Activated T-cell treated with anti-CD3 and anti-CD28 coated beads for 4 hours (primary cell): ENCODE measurements at places on chromosomes 3 and 15.

DNA sequence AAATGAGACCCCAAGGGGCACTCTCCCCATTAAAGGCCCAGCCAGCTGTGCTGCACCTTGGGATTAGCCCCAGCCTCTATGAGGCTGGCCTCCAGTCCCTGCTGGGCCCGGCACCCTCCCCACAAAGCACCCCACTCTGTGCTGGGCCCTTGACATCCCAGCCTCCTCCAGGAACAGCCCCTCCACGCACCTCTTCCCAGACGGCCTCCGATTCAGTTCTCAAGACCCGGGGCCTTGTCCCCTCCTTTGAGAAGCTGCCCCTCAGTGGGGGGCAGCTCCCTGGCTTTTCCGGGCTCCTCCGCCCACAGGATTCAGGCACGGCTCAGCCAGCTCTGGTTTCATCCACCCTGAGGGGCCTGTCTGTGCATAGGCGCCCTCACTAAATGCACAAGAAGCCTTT, 144.1 kb downstream of the LRRK1 start:
- DNase-seq, result no peak

DNA sequence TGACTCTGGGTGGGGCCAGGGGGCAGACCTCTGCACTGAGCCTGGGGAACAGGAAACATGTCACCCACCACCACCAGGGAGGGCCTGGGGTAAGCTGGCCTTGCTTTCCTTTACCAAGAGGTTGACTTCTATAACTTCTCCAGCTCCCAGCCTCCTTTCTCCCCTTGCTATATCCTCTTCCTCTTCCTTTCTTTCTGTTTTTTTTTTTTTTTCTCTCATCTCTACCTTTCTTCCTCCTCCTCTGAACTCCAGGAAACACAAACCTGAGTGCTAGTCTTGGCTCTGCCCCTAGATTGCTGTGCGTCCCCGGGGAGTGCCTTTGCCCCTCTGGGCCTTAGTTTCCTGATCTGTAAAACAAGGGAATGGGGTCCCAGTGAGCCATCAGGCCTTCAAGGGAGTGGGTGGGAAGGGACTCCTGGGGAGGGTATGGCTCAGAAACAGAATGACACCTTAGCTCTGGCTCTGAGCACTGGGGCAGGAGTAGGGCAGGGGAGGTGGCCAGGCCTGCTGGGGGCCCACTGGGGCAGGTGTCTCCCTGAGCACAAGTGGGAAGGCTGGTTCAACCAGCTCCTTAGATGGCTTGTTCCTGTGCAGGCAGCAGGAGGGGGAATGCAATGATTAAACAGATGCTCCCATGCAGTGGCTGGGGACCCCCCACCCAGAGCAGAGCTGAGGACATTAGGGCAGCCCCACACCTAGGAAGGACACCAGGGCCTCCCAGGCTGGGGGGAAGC, 4.3 kb downstream of the SNX33 start:
- no peak for DNase-seq

DNA sequence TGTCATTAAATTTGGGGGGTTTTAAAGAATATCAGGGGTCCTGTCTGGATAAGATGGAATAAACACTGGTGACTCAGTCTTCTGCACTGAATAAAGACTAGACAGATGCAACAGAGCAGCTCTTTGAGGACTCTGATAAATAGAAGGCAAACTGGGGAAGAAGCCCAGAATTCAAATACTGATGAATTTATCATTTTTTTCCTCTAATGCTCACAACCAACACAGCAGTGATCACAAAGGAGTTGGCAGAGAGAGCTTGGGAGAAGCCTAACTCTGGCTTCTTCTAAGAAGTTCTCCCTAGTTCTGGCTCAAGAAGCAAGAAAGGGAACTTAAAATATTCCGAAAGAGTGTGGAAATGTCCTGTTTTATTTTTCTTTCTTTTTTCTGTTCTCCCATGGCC, 597.8 kb downstream of the FGF12 start:
- no peak for DNase-seq

- no peak for DNase-seq
Observed at GRCh38 chr3:184942735-184943134, 130.8 kb downstream of the VPS8 start.

DNA sequence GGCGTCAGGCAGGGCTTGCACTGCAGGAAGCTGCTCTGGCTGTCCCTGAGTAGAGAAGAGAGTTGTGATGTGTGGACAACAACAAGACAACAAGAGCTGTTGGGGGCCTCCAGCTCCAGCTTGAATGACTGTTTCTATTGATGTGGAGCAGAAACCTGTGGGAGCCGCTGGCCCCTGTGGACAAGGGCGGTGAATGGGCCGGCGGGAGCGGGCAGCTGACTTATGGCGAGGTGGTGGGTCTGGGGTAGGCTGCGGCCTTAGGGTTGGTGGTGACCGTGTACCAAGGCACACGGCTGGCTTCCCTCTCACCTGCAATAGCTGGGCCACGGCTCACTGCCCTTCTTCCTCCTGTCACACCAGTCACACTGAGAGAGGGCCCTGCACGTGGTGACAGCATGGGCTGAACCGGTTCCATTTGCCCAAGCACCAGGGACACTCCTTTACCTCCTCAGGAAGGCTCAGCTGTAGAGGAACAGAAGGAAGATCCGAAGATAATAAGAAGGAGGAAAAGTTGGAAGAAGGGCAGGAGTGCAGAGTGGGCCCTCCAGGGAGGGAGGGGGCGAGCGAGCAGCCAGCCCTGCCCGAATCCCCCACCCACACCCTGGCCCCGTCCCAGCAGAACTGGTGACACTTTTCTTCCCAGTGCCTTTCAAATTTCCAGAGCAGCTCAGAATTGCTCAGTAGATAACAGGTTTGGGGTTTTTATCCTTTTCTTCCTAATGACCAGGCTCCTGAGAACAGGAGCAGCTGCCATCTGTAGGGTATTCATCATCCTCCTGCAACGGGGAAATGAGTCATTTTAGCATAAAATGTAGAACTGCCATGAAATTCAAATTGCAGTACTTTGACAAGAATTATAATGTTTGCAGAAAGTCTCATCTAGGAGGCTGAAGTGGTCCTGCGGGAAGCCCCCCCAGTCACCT, 136.9 kb downstream of the TJP1 start:
- no peak for DNase-seq

- no peak for DNase-seq
Observed at GRCh38 chr3:135304378-135304777, 509.3 kb downstream of the EPHB1 start.

- DNase-seq, result no peak
Observed at GRCh38 chr3:27903446-27903845, 181.3 kb upstream of the EOMES start.

- no peak for DNase-seq
Observed at GRCh38 chr3:197337656-197338055, 39.2 kb upstream of the DLG1 start.

- DNase-seq, result no peak
Observed at GRCh38 chr3:123816673-123817207, 67.4 kb downstream of the MYLK start.

DNA sequence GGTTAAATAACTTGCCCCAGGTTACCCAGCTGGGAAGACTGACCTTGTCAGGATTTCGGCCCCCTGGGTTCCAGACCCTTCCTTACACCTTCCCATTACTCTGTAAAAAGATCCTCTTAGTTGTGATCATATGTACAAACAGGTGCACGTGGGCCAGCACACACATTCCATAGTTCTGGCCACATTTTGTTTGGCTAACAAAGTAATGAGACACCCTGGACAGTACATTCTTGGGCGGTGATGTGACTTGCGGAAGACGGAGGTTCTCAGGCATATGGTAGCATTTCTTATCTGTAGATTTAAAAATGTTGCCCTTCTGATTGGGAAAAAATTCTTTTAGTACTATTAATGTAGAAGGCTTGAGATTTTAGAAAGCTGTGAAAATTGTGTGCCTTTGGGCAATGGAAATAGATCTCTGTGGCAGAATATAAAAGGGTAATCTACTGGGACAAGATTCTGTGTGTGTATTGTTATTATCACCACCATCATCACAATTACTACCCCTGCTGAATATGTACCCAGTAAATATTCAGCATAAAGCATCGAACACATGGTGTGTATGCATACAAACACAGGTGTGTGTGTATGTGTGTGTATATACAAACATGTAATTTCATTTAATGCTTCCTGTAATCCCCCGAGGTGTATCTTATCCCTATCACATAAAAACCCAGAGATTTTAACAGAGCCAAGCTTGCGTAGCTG, 205.4 kb upstream of the UBE2E1 start:
- DNase-seq, result no peak

DNA sequence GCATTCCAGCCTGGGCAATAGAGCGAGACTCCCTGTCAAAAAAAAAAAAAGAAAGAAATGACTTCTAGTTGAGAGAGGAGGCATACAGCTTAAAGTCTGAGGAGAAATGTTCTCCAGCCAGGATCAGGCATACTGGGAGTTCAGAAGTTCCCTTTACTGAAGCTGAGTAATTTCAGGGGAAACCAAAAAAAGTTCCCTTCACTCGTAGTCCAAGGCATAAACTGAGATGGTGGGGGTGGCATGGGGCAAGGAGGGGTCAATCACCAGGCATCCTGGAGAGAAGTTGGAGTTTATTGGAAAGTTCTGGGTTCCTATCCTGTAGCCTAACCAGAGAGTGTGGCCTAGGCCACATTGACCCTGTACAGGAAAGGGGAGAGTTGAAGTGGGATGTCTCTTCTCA, 5.9 kb downstream of the GPX1 start:
- no peak for DNase-seq

DNA sequence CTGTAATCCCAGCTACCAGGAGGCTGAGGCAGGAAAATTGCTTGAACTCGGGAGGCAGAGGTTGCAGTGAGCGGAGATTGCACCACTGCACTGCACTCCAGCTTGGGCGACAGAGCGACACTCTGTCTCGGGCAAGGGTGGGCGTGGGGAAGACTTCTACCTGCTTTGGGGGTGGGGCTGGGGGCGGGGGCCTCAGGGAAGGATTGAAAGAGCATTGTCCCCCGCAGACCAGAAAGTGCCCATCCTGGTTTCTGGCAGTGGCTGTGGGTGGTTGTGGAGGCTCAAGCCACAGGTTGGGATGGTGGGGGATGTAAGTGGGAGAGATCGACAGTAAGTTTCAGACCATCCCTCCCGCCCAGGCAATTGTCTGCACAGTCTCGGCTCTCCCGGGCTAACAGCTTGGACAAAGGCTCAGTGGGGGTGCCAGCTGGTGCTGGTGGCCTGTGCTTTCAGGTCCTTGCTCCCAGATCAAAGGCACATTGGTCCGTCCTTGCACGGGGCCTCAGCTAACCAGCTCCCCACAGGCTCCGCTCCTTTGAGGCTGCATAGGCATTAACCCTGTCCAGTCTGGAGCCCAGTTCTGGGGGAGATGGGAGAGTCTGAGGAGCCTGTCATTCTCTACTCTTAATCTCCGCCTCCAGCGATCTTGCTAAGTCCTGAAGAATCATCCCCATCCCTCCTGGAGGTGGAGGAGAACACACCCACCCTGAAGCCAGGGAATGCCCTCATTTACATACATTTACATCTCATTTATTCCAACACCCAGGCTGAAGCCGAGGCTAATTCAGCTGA, 8.6 kb downstream of the SCN5A start:
- no peak for DNase-seq

- no peak for DNase-seq
Observed at GRCh38 chr15:57704441-57704840, 2.1 kb upstream of the POLR2M start.

- DNase-seq, result no peak
Observed at GRCh38 chr15:41849204-41849603, 10.6 kb downstream of the PLA2G4B start.

GRCh38 chr3:127746400-127747057, 73.8 kb downstream of the ABTB1 start:
- no peak for DNase-seq

- no peak for DNase-seq
Observed at GRCh38 chr3:194150252-194150934, 14.4 kb downstream of the HES1 start.

DNA sequence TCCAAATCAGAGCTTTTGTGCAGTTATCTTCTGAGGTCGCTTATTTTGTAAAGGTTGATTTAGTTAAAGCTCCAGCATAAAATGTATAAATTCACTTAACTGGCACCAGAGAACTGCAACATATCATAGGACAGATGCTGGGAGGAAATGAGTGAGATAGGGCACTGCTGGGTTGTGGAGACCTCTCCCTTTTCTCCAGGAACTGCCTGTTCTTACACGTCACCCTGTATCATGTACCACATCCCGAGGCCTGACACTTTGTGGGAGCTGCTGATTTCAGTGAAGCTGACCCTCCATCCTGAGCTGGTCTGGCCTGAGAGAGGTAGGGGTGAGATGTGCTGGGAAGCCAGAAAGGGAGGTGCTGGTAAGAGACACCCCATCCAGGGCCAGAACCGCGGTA, 213.8 kb upstream of the FEZF2 start:
- DNase-seq, result no peak

GRCh38 chr15:61393949-61394348, 164.8 kb upstream of the RORA start:
- DNase-seq, result no peak

DNA sequence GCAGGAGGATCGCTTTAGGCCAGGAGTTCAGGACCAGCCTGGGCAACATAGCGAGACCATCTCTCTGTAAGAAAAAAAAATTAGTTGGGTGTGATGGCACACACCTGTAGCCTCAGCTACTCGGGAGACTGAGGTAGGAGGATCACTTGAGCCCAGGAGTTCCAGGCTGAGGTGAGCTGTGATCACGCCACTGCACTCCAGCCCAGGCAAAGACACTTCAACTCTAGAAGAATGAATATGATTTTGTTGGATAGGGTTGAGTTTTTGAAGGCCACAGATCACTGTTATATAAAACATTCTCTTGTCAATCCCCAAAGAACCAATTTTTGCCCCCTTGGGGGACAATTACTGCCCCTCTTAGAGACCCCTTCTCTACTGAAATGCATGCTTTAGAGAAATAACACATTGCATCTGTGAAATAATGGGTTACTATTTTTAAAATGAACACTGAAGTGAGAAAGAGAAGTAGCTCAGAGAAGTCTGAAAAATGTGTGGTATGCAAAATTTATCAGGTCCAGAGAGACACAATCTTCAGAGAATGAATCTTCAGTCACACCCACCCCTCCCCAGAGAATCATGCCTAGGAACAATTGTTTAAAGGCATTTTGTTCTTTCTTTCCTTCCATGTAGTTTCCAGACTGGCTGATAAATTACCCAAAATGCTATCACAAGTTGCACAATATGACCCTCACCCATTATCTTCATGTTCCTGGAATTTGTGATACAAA, 42.7 kb downstream of the METTL6 start:
- DNase-seq, result no peak

GRCh38 chr3:43515208-43515917, 106.4 kb downstream of the ANO10 start:
- no peak for DNase-seq

- DNase-seq, result no peak
Observed at GRCh38 chr3:192482809-192483208, 244.5 kb downstream of the FGF12 start.

- DNase-seq, result no peak
Observed at GRCh38 chr15:66573719-66574595, 8.2 kb upstream of the LCTL start.

GRCh38 chr3:14548321-14548729, 8.2 kb upstream of the GRIP2 start:
- peak; percentile 5 for DNase-seq

GRCh38 chr3:147758771-147759170, 349.6 kb downstream of the ZIC1 start:
- no peak for DNase-seq

DNA sequence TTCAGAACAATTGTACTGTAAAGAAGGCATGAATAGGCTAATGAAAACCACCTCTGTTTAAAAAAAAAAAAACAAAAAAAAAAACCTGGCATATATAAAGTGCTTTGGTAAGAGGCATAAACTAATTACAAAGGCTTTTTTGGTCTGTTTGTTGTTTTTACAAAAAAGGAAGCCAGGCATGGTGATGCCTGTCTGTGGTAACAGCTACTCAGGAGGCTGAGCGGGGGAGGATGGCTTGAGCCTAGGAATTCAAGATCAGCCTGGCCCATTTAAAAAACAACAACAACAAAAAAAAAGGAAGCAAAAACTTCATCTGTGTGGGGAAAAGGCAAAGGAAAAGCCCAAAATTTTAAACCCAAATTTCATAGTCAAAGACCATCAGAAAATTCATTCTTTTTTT, 47.0 kb downstream of the OSBPL10 start:
- no peak for DNase-seq
